ENCODE measurements at places on chromosomes 12 and 14.

- DNase-seq, result no peak
Observed at GRCh38 chr12:89789862-89790261, 81.2 kb upstream of the ATP2B1 start.

- DNase-seq, result no peak
Observed at GRCh38 chr12:90250766-90251165, 542.1 kb upstream of the ATP2B1 start.

DNA sequence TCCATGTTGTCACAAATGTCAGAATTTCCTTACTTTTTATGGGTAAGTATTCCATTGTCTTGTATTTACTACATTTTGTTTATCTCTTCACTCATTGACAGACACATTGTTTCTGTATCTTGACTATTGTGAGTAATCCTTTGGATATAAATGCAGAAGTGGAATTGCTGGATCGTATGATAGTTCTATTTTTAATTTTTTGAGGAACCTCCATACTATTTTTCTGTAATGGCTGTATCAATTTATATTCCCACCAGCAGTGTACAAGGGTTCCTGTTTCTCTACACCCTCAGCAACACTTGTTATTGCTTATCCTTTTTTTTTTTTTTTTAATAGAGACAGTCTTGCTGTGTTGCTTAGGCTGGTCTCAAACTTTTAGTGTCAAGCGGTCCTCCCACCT, 3.5 kb upstream of the KICS2 start:
- no peak for DNase-seq

- no peak for DNase-seq
Observed at GRCh38 chr14:31717294-31718085, 156.3 kb downstream of the NUBPL start.

- DNase-seq, result no peak
Observed at GRCh38 chr12:49825360-49825970, 2.7 kb downstream of the NCKAP5L start.

DNA sequence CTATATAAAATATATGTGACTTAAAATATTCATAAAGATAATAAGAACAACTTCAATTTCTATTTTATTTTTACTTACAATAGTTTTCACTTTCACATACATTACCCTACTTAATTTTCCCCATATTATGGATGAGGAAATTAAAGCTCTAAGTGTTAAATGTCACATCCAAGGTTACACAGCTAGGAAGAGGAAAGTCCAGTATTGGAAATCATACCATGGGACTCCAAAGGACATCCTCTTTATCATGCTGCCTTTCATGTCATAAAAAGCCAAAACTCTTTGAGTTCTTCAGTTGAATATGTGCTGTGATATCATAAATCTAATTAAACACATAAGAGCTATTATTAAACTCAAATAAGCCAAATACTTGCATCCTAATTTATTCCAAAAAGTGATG, 172.4 kb upstream of the GARIN2 start:
- no peak for DNase-seq

DNA sequence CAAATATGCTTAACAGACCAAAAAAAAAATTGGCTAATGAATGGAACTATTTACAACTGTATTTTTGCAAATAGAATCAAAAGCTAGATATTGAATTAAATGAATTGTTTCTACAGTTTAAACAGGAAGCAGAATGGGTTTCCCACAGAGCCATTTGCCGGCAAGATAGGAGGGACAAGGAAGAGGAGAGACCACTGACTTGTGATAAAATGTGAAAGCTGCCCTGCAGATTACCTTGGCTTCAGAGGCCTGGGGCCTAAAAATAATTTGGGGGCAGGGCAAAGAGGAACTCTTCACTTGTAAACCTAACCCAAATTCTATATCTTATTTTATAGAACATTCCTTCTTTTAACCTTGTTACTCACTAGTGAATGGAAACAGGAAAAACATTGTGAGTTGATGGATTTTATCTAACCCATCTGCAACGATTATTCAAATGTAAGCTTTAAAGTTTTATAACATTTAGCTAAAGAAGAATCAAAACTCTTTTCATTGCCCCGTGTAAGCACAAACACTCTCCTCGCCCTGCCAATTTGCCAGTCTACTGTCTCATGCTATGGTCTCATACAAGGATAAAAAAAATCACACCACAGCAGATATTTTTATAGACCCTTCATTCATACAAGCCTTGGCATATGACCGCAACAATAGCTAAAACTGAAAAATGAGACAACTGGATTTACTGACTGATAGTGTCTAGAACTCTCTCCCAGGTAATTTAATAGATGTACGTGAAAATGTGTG, 49.5 kb upstream of the MDM1 start:
- no peak for DNase-seq

GRCh38 chr12:31669020-31669419, 9.5 kb downstream of the ETFBKMT start:
- DNase-seq, result no peak

DNA sequence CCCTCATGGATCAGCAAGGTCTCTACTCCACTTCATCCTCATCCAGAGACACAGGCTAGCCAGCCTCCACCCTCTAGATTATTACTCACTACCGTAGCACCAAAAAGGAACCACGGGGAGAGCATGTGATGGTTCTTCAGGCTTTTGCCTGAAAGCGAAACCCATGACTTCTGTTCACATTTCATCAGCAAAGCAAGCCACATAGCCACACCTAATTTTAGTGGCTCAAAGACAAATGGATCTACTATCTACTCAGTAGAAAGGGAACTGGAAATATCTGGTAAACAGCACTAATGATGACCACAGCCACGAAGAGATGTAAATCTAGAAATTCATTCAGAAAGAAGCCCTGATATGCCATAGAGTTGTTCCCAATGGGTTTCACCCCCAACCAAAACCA, 51.4 kb downstream of the VCPKMT start:
- no peak for DNase-seq

DNA sequence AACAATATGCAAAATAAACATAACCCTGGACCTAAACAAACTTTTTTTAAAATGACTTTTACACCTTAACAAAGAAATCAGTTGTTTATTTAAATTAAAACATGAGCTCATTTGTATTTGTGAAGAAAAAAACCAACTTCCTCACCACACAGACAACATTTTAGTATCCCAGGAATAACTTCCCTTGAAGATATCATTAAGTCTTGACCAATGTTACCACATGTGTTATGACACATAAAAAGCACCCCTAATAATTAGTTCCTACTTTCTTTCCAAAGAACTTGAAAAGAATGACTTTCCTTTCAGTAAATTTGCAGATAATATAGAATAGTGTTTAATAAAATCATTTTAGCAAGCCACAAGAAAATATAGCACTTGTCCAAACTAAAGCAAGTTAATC, 42.4 kb downstream of the DUSP16 start:
- DNase-seq, result no peak

- DNase-seq, result no peak
Observed at GRCh38 chr14:58002618-58003017, 136.7 kb upstream of the SLC35F4 start.

DNA sequence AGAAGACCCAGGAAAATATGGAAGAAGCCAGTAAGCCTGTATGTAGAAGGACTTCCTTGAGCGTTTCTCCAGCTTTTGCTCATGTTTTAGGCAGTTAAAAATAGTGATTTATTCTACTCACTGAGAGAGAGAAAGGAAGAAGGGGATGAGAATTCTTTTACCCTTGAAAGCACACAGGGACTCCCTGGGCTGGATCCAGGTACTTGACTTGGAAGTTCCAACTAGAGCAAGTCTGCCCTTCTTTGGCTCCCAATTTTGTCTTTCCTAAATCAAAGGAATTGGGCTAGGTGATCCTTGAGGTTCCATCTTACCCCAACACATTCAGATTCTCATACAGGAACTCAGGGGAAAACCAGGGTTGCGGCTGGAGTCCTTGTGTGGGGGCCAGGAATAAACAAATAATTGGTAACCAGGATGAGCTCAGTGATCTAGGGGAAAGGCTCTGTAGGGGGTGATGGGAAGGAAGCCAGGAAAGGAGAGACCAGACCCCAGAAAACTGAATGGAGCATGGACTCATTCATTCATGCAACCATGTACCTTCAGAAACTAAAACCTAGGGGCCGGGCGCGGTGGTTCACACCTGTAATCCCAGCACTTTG, 11.5 kb upstream of the ITGA5 start:
- no peak for DNase-seq

- DNase-seq, result no peak
Observed at GRCh38 chr14:24605435-24606190, 3.9 kb downstream of the GZMH start.

GRCh38 chr12:78192979-78193378, 362.3 kb downstream of the NAV3 start:
- DNase-seq, result no peak

DNA sequence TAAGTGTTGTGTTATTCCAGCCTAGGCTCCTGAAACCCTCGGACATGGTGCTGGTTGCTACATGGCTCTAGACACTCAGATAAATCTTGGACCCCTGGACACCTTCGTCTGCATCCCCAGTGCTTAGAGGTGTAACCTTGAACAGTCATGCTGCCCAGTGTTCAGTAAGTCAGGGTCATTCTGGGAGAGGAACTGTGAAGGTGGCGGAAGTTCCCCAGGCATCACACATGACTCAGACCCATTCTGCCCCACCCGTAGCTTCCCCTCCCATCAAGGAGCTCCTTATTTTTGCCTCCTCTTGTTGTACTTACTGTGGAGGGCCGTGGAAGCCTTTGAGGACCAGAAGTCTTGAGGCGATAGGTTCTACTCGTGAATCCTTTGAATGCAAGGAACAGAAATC, 18.1 kb upstream of the SSPN start:
- DNase-seq, result no peak

DNA sequence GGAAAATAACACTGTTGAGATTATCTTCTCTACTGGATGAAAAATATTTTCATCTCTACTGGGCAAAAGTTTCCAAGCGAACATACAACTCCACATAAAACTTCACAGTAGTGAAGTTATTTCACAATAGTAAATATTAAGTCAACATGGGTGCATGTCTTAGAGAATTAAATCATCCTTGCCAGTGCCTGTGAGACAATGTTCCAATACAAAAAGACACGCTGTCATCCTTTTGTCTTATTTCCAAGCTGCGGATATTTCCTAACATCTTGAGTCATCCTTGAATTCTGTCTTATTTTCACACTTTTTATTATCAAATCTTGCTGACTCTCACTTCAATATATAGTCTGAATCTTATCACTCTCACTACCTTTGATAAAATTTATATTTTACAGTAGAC, 142.9 kb upstream of the KITLG start:
- DNase-seq, result no peak

- DNase-seq, result no peak
Observed at GRCh38 chr14:70096866-70097265, 91.9 kb downstream of the SLC8A3 start.

DNA sequence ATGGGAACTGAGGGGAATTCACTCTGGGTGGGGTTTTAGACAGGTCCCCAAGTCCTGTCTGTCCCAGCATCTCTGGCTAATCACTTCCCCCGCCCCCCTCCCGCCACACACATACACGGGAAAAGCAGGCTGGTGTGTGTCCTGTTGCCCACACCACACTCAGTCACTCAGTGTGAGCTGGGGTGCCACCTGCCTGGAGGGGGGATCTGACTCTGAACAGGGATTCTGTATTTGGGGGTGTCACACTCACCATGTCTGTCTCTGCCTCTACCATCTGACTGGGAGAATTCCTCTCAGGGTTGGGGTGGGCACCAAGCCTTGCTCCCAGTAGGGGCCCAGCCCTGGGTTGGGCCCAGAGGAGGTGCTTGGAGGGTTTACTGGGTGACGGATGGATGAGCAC, 31.1 kb downstream of the SH2B3 start:
- DNase-seq, result no peak

DNA sequence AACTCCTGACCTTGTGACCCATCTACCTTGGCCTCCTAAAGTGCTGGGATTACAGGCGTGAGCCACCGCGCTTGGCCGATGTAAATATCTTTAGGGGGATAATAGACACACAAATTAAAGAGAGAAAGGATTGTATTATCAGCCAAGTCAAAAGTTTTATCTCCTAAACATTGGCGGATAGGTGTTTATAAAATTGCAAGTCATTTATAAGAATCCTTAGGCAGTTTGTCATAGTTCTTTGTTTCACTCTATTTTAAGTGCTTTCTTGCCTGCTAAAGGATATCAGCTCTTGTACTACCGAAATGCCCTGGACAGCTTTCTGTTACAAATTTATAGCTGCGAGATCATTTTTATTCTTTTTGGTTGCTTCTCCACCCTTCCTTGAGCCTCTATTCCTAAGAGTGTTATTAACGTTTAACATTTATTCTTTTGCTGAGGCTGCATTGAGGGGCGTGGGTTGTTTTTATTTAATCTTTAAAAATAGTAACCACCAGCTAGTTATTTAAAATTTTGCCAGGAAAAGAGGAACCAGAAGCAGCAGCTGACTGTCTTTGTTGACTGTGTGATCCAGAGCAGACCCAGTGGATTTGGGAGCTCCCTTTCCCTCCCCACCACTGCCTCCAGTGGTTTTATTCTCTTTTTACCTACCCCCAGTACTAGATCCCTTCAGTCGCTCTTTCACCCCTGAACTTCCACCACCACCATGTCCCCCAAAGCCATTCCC, 106.4 kb downstream of the DIP2B start:
- DNase-seq, result peak; percentile 38

DNA sequence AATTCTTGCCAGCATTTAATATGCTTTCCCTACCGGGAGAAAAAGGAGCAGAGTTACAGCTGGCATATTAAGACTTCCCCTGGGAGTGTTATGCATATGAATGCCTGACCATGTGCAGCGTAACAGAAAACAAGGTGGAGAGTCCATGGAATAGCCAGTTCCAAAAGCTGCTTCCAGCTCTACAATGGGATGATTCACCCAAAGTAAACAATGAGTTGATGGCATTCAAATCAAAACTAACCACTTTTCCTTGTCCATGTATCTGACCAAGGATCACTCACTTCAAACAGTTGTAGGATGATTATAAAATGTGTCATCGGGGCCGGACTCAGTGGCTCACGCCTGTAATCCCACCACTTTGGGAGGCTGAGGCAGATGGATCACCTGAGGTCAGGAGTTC, 48.1 kb upstream of the BICDL1 start:
- no peak for DNase-seq
